ENCODE measurements at places on chromosomes 12 and 14. TPM values are rescaled to one million over a fixed set of nuclear protein-coding genes. Genes with fewer than 3 reads are reported as not detected.

ANO2 gene
- total RNA-seq = 3.3 TPM

ANO4 gene
- total RNA-seq = 2.6 TPM

IAPP gene
- not detected for total RNA-seq

- no peak overlapping the region for H3K27ac ChIP-seq
- H3K4me3 ChIP-seq = no peak overlapping the region
- H3K27me3 ChIP-seq = no peaks in the 10 kb centered on the region
- 0 out of 2 replicates have a peak, but pooled peaks cover 4% of the 10 kb centered on the region for H3K4me1 ChIP-seq
Measured at GRCh38 chr12:71763677-71764379, 9.2 kb downstream of the RAB21 start.

- H3K27me3 ChIP-seq = no peaks in the 10 kb centered on the region
- H3K27ac ChIP-seq = no peak overlapping the region
- 0 out of 2 replicates have a peak, but pooled peaks cover 10% of the 10 kb centered on the region for H3K4me1 ChIP-seq
- H3K4me3 ChIP-seq = no peak overlapping the region
Measured at GRCh38 chr14:79588398-79588797, 622.9 kb downstream of the DIO2 start.

GRCh38 chr12:95590775-95591174 lies 39.5 kb upstream of the USP44 start:
- H3K27ac ChIP-seq = no peak overlapping the region
- H3K36me3 ChIP-seq = no peaks in the 10 kb centered on the region
- no peak overlapping the region for H3K4me3 ChIP-seq
- peaks cover 18% of the 10 kb centered on the region for H3K4me1 ChIP-seq
- no peak for DNase-seq

DNA sequence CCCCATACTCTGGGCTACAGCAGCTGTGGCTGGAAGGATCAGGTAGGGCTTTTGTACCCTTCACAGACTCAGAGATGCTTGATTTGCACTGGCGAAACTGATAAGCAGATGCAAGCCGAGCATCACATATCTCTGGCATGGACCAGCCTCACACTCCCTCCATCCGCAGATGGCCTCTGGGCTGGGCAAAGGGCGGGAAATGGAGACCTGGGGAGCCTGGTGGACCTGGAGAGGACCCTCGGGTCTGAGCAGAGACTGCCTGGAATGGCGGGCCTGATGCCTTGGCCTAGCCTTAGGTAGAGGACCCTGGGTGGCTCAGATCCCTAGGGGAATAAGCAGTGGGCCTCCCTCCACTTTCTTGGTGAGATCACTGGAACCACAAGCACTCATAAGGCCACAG lies 53.2 kb downstream of the GALNT16 start:
- no peak for DNase-seq
- H3K27ac ChIP-seq = no peak overlapping the region
- no peaks in the 10 kb centered on the region for H3K4me1 ChIP-seq
- no peaks in the 10 kb centered on the region for H3K27me3 ChIP-seq
- H3K4me3 ChIP-seq = no peak overlapping the region
- H3K36me3 ChIP-seq = no peaks in the 10 kb centered on the region

GRCh38 chr14:72939630-72940029 lies 13.4 kb downstream of the DCAF4 start:
- peaks cover 7% of the 10 kb centered on the region for H3K36me3 ChIP-seq
- no peak overlapping the region for H3K4me3 ChIP-seq
- H3K27ac ChIP-seq = no peak overlapping the region
- peaks cover 1% of the 10 kb centered on the region for H3K4me1 ChIP-seq

Data from GM23338 (cell line).